ENCODE measurements at places on chromosomes 12 and 14.
A peak's percentile ranks its signal among the peaks of the same experiment; 100 is the strongest.

DNA sequence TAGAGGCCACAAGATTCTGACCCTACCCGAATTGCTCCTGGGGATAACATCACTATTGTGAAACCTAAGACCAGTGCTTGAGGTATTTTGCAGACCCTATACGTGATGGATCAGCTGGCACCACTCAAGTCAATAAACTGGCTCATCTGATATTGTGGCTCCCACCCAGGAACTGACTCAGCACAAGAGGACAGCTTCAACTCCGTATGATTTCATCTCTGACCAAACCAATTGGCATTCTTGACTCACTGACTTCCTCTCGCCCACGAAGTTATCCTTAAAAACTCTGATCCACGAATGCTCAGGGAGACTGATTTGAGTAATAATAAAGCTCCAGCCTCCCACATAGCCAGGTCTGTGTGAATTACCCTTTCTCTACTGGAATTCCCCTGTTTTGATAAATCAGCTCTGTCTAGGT, 1036.1 kb upstream of the TMEM132C start:
- DNase-seq, result no peak

DNA sequence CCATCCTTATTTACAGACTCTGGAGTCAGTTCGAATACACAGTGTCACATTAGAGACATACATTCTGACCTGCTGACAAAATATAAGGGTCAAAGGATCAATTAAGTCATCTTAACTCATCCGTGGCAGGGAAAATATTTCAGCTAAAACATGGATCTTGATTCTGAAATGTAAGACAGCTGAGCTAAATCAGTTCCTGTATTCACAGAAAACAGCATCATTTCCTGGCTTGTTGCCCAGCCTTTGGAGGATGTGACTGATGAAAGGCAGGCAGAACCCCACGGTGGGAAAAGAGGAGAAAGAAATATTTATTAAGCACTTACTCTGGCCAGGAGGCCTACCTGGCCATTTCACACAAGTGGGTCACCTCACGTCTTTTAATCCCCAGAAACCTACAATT, 101.9 kb downstream of the GAS2L3 start:
- DNase-seq, result peak; percentile 71

DNA sequence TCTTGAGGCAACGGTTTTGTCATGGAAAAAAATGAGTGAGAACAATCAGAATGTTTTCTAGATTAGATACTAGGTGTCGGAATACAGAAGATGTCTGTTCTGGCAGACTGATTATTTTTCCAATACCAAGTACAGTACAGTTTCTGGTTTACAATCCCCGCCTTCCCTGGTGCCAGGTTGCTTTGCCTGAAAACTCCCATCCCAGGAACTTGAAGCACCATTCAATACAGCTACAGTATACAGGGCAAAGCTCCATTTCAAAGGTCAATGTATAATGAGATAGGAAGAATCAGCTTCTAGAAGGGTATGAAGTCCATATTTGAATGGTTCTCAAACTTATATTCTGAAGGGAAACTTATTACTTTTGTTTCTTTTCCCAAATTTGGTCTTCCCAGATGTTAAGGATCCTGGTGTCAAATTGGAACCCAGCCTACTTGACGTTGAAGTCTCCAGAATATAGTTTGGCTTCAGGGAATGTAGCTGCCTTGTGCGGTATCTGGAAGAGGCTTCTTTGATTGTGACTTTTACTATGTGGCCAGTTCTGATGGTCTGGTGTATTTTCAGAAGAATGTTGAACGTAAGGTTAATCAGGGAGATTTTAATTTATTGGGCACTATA, 238.0 kb upstream of the ATP2B1 start:
- DNase-seq, result peak; percentile 85

DNA sequence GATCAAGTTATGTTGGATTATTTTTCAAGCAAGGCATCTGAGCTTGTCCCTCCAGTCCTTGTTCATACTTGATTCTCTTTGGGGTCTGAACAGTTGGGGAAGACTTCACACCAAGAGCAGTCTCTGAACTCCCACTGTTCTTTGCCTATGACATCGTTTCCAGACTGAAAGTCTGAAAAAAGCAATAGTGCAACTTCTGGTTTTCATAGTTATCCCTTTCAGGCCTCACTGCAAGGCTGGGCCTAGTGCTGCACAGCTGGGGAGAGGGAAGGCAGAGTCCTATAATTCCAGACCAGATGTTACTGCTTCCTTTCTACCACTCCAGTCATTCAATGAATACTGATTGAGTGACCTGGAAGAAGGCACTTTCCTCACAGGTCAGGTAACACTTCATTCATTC, 187.1 kb upstream of the CCND2 start:
- DNase-seq, result peak; percentile 20

DNA sequence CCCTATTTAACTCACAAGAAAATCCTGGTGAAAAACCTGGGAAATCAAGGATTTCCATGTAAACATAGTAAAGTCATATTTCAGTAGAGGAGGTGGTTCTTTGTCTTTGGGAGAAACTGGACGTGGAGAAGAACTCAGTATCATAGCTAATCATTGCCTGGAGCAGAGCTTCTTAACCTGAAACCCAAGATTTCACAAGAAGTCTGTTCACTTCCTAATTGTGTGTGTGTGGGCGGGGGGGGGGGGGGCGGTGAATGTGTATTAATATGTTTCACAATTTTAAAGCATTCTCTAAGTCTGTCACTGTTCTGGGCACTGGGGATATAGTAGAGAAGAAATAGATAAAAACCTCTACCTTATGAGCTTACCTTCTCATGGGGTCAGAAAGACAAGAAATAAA, 96.7 kb upstream of the PPP4R3A start:
- no peak for DNase-seq

DNA sequence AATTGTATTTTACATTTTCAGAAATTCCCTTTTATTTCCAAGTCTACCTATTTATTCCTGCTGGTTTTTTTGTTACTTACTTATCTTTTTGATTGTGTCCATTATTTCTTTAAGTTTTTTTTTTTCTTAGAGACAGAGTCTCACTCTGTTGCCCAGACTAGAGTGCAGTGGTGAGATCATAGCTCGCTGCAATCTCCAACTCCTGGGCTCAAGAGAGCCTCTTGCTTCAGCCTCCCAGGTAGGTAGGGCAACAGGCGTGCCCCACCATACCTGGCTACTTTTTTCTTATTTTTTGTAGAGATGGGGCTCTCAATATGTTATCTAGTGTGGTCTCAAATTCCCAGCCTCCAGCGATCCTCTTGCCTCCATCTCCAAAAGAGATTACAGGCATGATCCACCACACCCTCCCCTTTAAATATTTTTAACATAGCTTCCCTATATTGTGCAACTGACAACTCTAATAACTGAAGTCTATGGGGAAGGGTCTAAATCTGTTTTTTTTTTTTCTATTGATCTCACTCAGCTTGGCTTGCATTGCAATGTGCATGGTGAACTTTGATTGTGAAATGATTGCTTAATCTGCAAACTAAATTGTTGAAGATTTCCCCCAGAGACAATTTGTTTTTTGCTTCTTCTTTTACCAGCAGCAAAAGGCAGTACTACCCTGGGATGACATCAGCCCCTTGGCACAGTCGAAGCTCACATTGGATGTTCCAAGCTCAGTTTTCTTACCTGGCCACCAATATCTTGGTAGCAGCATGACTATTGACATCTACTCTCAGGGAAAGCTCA, 25.7 kb upstream of the COCH start:
- DNase-seq, result no peak

GRCh38 chr14:64688811-64689281, 15.4 kb upstream of the PLEKHG3 start:
- DNase-seq, result no peak

DNA sequence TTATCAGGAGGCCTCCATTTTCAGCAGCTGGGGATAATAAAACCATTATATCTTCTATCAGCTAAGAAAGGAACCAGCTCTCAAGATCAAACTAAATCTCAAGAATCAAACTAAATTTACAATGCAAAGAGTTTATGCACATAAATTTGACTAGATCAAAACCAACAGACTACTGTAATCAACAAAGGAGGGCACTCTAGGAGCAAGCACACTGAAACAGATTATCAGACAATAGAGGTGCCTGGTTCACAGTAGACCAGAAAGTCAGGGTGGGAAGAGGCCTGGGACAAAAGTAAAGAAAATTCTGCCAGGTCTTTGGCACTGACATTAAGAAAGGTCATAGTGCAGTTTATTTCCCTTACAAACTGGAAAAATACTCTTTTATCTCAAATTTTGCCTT, 61.0 kb downstream of the HECTD4 start:
- DNase-seq, result no peak

GRCh38 chr12:104462931-104463339, 6.2 kb downstream of the CHST11 start:
- DNase-seq, result no peak

GRCh38 chr12:57852620-57853500, 6.3 kb upstream of the CTDSP2 start:
- DNase-seq, result peak; percentile 84

DNA sequence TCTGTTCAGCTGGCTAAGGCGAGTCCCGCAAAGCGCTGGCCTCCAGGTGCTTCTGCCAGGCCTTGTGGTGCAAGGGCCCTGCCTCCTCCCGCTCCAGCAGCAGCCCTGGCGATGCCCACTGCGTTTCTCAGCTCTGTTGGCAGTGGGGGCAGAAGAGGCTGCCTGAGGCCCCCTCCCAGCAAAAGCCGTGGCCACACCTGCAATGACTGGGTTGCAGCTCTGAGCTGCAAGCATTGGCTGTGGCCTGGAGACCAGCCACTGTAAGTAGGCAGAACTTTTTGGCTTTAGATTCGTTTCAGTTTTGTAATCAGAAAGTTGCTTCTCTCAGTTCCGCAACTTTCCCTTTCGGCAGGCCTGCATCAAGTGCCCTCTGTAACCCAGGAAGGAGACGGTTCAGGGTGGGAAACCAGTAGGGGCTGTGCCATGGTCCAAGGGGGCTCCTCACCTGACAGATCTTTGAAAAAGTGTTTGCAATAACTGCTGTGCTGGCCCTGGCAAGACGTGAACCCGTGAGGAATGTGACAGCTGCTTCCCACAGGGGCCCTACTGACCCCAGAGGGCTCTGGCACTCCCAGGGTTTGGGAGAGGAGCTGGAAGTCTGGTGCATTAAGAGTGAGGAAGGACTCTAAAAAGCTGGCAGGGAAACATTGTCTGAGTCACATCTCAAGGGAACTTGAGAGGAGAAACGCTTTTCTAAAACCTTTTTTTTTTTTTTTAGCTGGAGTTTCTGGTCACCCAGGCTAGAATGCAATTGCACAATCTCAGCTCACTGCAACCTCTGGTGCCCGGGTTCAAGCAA, 54.5 kb upstream of the MAX start:
- DNase-seq, result peak; percentile 51

- DNase-seq, result no peak
These were observed 22.2 kb downstream of the RTRAF start for GRCh38 chr14:52011523-52011922.

DNA sequence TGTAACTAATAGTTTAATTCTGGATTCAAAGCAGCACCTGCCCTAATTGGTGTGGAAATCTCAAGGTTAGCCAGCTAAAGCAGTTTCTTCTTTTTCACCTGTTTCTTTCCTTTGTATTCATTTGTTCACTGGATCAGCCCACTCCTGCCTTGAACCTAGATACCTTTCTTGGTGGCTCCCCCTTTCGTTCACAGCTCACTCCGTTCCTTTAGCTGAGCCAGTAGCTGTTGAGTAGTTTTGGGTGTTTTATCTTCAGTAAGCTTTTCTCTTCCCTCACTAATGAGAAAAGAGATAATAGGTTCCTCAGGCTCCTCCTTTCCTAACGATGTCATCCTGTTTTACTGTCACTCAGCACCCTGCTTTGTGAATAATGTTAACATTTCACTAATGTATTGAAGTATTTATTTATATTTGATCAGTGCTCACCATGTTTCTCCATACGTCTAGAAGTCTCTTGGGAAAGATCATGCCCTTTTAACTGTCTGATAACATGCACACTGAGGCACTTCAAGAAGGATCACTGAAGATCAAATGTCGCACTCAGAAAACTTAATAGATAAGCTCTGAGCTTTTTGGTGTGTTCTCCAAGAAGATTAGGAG, 121.1 kb downstream of the TGFB3 start:
- DNase-seq, result no peak

All from lung (tissue), 17 donors.